ENCODE measurements at places on chromosomes 16 and 17.

DNA sequence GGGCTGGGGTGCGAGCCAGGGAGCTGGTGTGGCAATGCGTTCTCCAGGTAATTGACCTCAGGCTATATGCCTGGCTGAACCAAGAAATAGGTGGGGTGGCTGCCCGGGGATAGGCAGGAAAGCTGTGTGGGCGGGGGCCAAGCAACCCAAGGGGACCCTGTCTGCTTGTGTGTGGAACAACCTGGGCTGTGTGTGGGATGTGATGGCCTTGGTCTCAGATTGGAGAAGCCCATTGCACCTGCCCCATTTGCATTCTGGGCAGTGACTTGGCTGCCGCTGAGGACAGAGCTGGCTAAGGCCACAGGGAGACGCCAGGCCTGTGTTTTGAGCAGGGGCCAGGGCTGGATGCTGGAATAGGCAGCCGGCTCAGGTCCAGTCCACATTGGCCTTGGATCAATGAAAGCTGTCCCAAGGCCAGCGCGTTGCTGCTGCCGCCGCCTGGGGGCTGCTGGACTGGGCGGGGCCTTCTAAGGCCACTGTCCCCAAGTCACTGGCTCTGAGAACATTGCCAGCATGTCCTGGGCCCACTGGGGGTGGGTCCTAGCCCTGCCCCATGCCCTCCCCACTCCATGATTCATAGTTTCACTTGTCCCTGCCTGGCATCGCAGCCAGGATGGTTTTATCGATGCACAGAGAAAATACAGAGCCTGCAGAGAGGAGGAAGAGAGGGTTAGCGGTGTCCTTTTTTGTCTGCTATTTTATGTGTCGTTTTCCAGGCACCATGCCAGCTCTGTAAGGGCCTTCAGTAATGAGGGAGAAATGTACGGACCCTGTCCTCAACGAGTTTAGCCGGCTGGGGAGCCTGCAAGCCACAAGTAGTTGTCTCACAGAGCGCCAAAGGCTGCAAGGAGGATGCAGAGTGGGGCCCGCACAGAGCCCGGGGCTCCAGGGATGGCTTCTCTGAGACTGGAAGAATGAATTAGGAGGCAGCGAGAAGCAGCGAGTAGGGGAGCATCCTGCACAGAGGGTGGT lies 43.9 kb downstream of the NKD1 start:
- no peak for ATAC-seq

DNA sequence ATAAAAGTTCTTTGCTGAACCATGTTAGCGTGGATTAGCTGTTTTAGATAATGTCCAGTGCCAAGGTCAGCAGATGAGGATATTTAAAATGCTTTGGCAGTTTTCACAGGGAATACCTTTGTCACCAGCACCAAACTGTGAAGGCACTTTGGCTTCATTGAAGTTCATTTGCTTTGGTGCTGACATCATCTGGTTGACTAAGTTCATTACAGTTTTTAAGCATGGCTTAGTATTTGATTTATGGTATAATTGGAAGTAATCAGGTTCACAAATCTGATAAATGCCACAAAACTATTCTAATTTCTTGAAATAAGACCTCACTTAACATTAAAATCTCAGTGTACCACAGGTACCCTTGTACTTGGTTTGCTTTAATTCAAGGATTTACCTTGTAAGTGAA lies 4.3 kb downstream of the GID4 start:
- ATAC-seq: no peak

DNA sequence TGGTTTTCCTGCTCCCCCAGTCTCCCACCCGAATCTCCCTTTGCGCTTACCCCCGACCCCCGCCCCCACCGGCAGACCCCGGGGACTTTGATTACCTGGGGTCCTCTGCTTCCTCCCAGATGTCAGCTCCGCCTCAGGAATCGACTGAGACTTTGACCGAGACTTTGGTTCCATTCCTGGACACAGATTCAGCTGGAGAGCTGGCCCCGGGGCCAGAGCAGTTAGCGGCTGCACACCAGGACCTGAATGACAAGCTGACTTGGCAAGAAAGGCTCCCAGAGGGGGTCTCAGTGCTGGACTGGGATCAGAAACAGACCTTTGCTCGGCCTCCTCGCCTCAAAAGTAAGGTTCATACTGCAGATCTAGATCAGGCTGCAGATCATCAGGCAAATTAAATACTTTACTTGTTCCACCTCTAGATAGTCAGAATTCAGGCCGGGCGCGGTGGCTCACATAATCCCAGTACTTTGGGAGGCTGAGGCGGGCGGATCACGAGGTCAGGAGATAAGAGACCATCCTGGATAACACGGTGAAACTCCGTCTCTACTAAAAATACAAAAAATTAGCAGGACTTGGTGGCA lies 60.3 kb upstream of the FBXO47 start:
- no peak for ATAC-seq

DNA sequence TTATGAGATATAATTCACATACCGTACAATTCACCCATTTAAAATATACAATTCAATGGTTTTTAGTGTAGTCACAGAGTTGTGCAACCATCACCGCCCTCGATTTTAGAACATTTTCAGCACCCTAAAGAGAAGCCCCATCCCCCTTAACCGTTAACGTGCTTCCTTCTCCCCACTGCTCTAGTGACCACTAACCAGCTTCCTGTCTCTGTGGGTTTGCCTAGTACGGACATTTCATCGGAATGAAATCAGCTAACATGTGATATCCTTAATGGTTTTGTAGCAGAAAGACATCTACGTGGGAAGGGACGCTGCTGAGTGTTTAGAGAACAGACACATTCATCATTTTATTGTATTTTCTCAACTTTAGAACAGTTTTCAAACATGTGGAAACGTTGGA lies 80.8 kb upstream of the HSBP1 start:
- ATAC-seq: no peak

GRCh38 chr17:74147056-74147835 lies 56.2 kb upstream of the RPL38 start:
- ATAC-seq: no peak

GRCh38 chr16:2817340-2818271 lies 569 bp downstream of the PRSS21 start:
- no peak for ATAC-seq

- peak; percentile 21 for ATAC-seq
Measured at GRCh38 chr16:11639925-11640899, 28.0 kb upstream of the SNN start.

GRCh38 chr17:51819341-51820219 lies 338.9 kb downstream of the CA10 start:
- peak; percentile 66 for ATAC-seq

DNA sequence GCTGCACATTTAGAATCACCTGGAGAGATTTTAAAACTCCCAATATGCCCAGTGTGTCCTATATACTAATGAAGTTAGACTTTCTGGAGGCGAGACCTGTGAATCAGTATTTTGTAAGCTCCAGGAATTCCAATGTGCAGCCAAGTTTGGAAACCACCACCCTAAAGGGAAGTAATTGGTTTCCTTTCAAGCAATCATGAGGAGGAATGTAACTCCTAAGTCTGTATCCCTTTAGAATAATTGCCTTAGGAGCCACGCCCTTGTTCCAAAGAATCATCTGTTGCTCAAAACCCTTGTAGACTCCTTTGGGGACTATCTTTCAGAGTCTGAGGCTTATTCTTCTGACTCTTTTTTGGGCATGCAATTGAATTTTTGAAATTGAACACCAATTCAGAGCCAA lies 84.4 kb downstream of the DNAH9 start:
- no peak for ATAC-seq

DNA sequence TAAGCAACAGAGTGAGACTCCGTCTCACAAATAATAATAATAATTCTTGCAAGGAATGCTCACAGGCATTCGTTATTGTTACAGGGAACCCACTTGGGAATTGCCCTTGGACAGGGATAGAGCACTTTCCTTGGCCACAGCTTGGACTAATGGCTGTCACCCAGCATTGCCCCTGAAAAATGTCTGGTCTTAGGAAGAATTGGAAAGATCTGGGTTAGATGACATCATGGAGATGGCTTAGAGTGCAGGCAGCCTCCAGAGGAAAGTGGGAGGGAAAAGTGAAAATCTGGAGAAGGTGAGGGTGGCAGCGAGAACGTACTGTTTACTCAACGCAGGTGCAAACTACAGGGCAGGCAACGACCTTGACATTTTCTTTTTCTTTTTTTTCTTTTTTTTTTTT lies 59.3 kb upstream of the MRTFB start:
- no peak for ATAC-seq

DNA sequence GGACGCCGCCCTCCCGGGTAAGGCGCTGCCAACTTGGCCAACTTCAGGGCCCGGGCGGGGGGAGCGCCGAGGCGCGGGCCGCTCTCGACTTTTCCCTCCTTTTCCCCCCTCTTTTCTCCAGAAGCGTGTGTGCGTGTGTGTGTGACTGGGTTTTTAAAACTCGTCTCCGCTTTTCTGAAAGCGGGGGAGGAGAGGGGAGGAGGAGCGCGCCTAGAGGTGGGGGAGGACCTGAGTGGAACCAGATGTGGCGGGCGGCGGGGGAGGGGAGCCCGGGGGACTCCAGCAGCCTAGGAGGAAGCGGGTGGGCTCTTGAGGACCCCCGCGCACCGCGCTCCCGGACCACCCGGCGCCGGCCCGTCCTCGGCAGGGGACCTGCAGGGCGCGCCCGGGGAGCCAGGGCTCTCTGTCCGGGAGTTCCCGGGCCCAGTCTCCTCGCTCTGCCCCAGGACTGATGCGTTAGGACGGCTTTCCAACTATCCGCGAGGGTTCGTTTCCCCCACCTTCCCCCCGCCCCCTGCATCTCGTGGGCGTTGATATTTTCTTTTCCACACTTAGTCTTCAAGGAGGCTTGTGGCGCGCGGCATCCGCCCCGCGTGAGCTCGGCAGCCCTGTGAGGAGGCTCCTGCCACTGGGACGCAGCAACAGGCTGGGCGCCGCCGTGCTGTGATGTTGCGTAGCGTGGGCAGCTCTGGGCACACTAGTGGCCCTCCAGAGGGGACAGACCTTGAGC lies 599 bp downstream of the MRC2 start:
- peak; percentile 61 for ATAC-seq
